ENCODE measurements at places on chromosomes 16 and 17.

DNA sequence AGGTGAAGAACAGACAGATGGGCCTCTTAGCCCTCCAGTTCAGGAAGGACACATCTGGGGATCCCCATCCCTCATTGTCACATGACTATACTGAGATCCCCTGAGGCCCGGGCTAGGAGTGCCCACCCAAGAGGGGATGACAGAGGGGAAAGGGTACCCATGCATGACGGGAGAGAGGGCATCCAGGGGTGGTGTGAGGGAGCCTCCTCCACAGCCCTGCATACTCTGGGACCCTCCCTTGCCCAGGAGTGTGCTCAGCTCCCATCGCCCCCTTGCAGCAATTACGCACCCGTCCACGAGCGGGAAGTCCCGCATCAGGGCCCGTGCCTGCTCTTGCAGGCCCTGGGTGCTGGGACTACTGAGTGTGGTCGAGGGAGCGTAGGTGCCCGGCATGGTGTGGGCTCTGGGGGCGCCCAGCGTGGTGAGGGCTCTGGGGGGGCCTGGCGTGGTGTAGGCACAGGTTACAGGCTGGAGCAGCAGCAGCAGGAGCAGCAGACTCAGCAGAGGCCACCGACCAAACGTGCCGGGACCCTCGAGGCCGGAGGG, 6.5 kb downstream of the DPEP2 start:
- DNase-seq = no peak

DNA sequence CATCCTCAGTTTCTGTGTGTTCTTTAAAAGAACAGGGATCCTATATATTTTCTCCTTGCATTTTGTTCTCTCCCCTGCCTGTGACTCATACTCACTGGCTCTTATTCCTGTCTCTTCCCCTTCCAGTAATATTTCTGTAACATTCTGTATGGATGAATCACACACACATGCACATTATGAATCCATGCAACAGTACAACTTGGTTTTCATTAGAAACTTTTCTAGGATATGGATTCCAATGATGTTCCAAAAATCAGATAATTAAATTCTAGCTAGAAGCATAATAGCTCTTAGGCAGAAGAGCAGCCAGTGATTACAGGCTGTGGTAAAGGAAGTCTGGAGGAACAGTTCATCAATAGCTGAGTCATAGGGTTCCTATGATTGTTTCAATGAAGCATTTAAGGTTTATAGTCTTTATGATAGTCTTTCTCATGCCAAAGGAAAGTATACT, 119.6 kb upstream of the PMFBP1 start:
- DNase-seq = no peak

DNA sequence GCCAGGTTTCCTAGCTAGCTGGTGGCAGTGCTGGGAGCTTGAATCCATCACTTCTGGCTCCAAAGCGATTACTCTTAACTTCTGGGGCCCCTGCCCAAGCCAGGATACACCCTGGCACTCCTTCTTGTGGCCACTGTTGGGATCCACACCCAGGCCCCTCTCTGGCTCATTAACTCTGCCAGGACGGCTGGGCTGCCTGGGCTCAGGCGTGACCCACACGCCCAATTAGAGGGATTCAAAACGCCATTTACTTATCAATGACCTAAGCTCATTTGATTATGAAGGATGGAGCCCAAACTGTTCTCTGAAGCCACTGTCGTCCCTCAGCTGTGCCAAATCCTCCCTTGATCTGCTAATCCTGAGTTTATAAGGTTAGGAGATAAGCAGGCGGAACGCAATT, 79.7 kb upstream of the BRD7 start:
- DNase-seq = no peak

GRCh38 chr16:9929313-9929712, 252.9 kb downstream of the GRIN2A start:
- DNase-seq = no peak

- DNase-seq = no peak
Observed at GRCh38 chr17:18896146-18896545, 38.2 kb downstream of the PRPSAP2 start.
